HFFc6 (cell line): ENCODE measurements at places on chromosomes 6 and 20.

- no peak for DNase-seq
Observed at GRCh38 chr6:123524781-123525180, 112.0 kb downstream of the TRDN start.

DNA sequence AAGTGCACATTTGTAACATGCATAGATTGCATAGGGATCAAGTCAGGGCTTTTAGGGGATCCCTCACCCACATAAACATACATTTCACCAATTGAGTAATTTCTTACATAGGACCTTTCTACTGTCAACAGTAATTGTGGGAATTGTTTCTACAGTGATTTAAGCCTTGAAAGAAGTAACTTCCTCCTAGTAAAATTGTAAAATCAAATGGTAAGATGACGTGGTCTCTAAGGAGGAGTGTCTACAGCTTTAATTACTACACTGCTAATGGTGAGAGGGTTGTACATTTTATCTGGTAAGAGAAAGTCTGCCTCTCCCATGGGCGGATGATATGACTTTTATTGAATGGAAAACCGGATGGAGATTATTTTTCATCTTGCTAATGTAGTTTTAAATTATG lies 98.0 kb downstream of the RPP40 start:
- no peak for DNase-seq

GRCh38 chr20:24773751-24774201 lies 175.3 kb upstream of the CST7 start:
- DNase-seq = peak; percentile 81

DNA sequence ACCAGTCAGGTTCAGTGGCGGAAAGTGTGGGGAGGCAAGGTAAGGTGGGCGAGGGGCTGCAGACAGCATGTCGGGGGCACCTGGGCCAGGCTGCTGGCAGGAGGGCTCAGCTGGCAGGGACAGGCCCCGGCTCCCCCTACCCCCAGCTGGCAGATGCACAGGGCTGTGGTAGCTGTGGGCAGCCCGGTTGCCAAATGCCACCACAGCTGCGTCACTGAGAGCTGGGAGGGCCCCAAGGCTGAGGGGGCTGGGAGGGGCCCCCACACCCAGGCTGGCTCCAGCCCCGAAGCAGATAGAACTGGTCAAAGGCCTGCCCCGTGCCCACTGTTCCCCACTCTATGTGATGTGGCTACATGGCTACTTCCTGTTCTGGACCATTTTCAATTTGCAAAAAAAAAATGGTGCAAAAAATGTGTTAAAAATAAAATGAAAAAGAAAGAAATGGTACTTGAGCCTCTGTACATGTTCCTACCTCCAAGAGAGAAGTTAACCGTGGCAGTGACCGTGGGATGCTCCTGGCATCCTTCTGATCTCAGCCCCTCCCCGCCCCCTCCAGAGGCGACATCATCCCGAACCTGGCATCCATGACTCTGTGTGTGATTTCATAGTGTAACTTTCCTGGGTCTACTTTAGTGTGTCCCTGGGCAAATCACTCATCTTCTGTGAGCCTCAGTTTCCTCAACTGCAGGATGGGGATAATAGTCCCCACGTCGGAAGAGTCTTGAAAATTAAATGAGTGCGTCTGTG lies 64.4 kb downstream of the UBE2V1 start:
- DNase-seq = no peak

- DNase-seq = no peak
Observed at GRCh38 chr6:168239044-168239773, 80.4 kb downstream of the DACT2 start.

DNA sequence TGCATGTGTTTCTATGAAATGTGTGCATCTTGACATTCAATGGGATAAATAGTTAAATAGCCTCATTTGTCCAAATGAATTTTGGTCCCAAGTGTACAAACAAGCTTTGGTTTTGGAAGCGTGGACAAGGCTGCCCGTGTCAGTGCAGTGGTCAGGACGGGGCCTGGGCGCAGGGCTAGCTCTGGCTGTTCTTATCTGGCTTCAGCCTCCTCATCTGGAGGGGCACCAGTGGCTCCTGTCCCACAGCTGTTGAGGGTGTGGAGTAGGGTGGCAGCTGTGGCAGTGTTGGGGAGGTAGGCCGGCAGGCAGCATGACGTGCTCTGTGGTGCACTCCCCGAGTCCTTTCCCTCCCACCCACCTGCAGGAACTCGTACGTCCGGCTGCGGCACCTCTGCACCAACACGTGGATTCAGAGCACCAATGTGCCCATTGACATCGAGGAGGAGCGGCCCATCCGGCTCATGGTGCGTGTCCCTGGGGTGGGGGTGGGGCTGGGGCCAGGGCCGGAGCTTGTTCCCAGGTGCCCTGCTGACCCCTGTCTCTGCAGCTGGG lies 43.5 kb downstream of the ITPR3 start:
- DNase-seq = no peak

DNA sequence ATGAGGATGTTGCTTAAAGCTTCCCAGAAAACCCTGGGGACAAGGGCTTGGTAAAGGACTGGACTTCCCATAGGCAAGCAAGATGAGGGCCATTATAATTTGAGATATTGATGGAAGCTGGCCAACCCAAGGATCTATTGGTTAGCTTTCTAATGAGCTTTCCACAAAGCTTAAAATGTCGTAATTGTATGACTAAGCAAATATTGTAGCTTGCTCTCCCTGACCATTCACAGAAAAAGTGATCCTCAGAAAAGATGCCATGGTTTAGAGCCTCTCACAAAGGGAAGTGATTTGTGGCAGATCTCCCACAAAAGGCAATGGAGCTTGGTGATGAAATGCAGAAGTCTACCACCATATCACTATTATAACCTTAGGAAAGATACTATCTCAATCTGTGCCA lies 13.6 kb downstream of the IL17F start:
- DNase-seq = no peak

DNA sequence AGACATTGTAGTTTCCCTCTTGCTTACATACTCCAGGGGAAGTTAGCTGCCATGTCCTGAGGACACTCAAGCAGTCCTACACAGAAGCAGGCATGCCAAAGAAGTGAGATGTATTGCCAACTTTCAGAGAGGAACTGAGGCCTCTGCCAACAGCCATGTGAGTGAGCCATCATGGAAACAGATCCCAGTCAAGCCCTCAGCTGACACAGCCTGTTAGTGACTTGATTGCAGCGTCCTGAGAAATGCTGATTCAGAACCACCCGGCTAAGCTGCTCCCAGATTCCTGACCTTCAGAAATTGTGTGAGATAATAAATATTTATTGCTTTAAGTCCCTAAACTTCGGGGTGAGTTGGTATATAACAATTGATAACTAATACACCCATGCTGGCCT lies 38.1 kb downstream of the GSTA2 start:
- DNase-seq = peak; percentile 10

DNA sequence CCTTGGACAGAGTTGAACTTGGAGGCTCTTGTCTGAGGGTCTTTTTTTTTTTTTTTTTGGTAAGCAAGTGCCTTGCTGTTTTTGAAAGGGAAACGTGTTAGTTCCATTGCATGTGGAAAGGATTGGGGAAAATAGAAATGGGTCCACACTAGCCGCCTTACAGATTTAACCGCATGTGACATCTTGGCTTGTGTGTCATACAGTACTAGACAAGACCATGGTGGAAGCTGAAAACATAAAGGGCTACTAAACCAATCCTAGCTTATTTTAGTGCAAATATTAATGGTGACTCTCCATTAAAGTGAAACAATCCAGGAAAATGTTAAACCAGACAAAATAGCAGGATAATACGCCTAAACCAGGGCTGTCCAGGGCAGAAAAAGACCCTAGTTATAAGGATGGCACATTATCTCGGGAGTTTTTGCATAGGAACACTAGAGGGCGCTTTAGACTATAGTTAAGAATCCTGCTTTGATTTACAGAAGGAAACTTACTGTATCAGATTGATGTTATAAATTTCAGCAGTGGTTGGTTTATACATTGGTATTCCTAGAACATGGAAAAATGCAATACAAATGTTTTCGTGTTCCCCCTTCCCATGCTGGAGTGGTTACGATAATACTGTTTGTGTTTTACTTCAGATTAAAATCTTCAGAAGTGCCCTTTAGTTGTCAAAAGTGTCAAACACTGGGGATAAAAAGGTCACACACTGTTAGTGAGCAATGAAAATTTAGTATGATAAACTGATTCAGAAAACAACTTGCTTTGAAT lies 59.8 kb upstream of the DEK start:
- DNase-seq = peak; percentile 43

DNA sequence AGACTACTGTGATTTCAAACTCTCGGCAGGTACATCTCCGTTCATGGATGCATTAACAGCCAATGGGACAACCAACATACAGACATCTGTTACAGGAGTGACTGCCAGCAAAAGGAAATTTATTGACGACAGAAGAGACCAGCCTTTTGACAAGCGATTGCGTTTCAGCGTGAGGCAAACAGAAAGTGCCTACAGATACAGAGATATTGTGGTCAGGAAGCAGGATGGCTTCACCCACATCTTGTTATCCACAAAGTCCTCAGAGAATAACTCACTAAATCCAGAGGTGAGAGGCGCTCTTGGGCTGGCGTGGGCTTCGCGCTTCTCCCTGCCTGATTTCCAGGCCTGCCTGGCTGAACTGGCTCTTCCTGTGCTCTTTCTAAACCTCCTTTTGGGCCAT lies 68.4 kb downstream of the RPP40 start:
- DNase-seq = no peak

DNA sequence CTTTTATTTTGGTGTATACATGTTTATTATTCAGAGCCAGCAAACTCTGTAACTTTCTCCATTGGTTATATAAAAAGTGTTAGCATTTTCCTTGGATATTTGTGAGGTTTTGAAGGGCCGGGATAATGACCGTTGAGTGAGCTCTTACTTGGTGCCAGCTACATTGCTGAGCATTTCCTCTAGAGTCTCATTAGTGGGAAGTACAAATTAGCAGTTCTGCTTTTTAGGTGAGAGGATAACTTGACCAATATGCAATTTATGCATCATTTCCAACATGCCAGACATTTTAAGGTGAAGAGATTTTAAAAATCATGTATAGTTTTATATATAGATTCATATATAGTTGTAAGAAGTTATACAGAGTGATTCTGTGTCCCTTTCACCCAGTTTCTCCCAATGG lies 84.3 kb downstream of the CARMIL1 start:
- DNase-seq = no peak

DNA sequence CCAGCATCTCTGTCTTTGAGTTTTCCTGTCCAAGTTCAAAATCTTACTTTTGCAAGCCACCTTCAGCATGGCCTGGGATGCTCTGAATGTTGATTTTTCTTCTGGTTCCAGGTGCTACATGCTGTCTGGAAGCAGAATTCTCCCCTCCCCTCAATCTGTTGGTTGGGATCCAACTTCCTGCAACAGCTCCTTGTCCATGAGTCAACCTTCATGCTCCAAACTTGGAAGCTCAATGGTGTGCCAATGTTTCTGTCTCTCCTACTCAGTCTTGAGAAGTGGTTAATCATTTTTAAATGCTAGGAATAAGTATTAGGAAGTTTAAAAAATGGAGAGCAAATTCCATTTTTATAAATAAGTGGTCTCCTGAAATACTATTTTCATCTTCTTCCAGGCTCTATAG lies 33.2 kb upstream of the PLEKHG1 start:
- DNase-seq = no peak
